ENCODE measurements at places on chromosomes 12 and 14.

GRCh38 chr12:115046805-115047204 is 362.8 kb upstream of the TBX3 start:
- DNase-seq, result no peak

GRCh38 chr14:32572867-32573150 is 243.7 kb downstream of the AKAP6 start:
- DNase-seq, result no peak

DNA sequence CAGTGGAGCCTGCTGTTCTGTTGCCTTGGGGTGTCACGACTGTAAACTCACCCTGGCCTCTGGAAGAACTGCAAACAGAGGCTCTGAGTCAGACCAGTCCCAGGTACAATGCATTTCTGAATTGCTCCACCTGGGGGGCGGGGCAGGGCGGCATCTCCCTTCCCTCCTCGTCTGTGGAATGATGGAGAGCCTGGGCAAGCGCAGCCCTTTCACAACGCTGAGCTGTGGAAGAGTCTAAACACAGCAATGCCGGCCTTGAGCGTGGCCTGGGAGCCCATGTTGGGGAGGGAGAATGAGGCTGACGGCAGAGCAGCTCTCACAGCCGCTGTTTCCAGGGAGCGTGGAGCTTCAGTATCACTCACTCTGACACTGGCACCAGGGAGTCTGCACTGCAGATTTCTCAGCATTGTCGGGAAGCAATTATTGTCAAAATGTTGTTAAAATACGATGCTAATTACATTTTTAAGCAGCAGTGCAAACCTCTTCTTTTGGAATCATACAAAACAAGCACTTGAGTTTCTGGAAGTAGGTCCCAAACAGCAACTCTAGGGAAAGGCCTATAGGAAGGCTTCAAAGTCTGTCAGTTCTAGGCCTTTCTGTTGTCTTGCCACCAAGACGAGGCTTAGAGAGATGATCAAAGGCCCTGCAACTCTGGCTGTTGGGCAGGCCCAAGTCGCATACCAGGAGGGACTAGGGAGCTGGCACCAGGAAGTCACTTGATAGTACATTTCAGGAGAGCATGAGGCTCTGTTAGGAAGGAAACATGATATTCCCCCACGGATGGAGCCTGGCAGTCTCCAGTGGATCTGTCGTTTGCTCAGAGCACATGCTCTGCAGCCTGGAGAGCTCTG is 244.0 kb upstream of the FKBP4 start:
- no peak for DNase-seq

DNA sequence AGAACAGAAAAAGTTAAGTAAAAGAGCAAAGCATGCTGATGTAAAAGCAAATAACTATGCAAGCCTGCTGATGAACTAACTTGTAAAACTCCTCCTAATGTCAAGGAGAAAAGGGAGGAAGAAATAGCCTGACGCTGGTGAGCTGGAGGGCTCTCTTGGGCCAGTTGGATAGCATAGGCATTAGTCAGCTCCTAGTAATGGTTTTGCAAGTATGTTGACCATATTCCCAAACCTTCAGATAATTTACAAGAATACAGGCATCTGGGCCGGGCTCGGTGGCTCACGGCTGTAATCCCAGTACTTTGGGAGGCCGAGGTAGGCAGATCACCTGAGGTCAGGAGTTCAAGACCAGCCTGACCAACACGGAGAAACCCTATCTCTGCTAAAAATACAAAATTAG is 871.4 kb downstream of the C12orf50 start:
- no peak for DNase-seq

DNA sequence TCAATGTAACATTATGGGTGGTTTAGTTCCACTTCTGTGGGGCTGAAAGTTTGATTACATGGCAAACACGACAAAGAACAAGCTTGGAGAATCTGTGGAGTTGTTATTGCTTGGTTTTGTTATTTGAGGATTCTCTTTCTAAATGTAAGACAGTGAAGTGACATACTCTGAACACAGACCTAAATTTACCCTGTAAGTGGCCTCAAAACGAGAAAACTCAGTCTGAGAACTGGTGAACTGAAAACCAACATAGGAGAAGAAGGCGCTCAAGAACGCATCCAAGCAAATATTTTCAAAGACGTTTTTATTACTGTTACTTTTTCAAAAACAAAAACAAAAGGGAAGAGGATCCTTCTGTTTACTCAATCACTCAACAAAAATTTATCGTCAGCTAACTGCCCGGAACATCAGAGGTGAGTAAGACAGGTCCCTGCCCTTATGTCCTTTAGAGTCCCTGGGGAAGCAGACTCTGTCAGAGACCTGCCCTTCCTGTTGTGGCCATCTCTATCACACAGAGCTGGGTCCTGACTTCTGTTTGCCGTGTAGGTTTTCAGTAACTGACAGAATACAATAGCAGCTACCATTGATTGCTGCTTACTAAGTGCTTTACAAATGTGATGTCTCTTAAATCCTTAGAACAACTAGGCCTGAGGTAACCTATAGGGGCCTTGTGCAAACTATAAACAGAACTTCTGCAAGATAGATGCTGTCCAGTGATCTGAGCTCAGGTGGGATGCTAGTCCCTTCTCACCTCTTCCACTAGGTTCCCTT is 79.3 kb upstream of the C12orf71 start:
- no peak for DNase-seq

- no peak for DNase-seq
Measured at GRCh38 chr12:72888693-72889092, 616.5 kb downstream of the TRHDE start.

DNA sequence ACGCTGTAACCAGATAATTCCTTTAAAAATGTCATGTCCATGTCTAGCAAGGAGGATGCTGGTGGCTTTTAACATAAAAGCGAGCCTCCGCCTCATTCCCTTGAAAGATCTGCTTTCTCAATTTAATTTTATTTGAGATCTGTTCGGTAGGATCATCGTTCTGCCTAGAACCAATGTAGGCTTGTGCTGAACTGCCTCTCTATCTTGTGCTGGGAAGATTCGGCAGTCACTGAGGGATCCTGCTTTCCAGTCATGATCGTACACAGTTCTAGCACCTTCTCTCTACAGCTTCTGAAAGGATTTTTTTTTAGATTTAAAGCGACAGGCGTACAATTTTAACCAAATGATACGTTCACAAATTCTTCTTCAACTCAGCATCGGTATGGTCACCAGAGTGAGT is 54.3 kb downstream of the PEBP1 start:
- DNase-seq, result peak; percentile 27

GRCh38 chr12:132873724-132874123 is 13.7 kb downstream of the CHFR start:
- DNase-seq, result no peak

DNA sequence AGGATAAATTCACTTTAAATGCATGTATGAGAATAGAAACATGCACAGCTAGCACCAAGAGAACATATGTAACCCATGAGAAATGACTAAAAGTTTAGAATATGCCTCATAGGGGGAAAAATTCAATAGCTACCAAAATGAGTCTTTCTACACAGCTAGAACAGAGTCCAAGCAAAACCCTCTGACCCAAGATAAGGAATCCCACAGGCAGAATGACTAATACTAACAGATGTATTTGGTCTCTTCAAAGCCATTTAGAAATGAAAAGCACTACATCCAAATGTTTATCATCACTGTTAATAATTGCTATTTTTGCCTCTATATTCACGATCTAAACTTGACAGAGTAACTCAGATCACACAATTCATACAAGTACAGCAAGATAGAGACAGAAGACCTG is 44.0 kb downstream of the KICS2 start:
- DNase-seq, result no peak

- peak; percentile 5 for DNase-seq
Measured at GRCh38 chr12:18462442-18462841, 201.1 kb downstream of the PIK3C2G start.

GRCh38 chr14:105421723-105422615 is 2.3 kb downstream of the MTA1 start:
- DNase-seq, result no peak

GRCh38 chr12:29152223-29152868 is 3.3 kb downstream of the FAR2 start:
- DNase-seq, result no peak

GRCh38 chr12:104929368-104929767 is 28.7 kb downstream of the SLC41A2 start:
- DNase-seq, result no peak

GRCh38 chr14:68619790-68620574 is 172.9 kb downstream of the ZFP36L1 start:
- no peak for DNase-seq

DNA sequence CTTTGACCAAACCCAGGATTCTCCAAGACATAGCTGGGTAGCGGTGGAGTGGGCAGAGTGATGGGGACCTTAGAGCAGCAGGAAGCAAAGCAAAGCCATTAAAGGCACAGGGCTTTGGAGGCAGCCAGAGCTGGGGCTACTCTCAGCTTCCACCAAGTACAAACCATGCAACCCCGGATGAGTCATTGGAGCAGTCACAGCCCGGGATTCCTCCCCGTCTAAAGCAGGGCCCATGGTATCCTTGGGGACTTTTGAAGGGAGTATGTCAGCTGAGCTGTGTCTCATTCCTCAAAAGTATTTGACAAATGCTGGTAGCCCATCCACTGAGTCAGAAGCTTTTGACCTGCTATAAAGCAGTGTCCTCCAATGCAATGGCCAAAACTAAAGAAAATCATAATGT is 9.7 kb upstream of the IFI27 start:
- no peak for DNase-seq

DNA sequence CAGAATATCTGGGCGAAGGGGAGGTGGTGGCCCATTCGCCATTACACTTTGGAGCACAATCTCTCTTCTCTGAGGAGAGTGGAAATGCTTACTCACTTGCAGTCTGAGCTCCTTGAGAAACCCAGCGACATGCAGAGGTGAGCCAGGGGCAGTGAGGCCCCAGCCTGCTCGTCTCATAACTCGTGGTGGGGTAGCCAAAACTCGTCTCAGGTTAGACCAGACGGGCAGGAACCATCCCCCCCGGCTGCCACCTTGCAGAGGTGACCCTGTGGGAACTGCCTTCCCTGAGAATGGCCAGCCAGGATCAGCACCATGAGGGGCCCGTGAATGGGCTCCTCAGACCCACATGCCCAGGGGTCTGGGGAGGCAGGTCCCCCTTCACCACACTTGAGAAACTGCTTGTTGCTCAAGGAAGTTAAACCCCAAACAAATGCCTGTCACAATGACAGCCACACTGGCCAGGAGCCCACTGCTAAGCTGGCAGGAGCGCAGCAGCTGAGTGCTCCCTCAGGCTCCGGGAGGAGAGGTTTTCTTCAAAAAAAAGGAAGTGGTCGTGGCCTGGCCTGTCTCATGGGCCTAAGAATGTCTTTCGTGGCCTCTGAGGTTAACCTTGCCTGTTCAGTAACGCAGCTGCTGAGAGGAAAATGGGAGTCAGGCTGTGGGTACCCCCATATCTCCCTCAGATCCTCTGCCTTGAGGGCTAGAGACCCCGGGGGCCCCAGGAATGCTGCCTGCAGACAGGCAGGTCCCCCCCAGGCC is 9.2 kb upstream of the ALDH2 start:
- no peak for DNase-seq

- DNase-seq, result no peak
Measured at GRCh38 chr12:119229837-119230236, 51.1 kb downstream of the HSPB8 start.

DNA sequence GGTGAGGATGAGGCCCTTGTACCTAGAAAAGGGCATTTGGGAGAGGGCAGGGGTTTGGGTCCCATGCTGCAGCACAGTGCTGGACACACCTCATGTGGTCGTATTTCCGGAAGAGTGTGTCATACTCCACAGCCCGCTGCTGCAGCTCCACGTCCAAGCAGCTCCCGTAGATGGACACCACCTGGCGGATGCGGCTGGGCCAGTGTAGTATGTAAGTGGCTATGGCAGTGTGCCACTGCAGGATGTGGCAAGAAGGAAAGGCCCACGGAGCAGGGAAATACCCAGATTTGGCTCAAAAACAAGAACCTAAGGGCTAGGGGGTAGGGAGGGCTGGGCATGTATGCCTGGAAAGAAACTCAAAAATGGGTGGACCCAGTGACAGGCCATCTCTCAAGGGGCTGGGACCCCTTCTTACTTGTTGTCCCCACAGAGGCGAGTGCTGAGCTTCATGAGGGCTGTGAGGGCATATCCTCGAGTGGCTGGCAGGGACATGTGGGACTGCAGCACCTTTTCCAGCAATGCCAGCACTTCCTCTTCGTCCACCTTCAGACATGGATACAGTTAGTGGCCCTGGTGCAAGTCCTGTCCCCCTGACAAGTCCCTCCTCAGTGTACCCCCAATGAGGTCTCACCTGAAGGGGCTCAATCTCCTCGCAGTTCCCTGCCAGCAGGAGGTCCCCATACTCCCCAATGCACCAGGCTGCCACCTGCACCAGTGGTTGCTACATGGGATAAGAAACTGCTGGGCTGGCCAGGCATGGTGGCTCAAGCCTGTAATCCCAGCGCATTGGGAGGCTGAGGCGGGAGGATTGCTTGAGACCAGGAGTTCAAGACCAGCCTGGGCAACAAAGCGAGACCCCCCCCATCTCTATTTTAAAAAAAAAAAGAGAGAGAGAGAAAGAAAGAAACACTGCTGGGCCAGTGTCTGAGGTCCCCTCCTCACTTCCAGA is 5.4 kb downstream of the AP1G2 start:
- no peak for DNase-seq
